NCI-H82 (cell line): ENCODE measurements at places on chromosomes 12 and 14.

GRCh38 chr12:92002673-92003382 is 142.8 kb downstream of the BTG1 start:
- DNase-seq, result peak; percentile 3

DNA sequence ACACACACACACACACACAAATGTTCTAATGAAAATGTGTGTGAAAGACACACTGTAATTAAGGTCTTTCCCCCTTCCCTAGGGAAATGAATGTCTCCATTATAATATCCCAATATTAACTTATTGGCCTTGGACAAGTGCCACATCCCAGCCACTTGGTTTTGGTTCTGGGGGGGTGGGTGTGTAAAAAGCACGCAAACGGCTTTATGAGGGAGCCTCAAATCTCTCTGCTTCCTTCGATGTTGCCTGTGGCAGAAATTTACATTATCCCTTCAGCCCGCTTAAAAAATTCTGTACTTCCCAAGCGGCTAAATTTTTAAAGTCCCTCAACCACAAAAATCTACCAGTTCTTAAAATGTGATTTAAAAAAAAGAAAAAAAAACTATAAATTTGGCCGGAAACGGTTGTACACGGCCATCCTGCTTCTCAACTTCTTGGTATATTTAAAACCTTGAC is 432 bp downstream of the C14orf93 start:
- peak; percentile 35 for DNase-seq

DNA sequence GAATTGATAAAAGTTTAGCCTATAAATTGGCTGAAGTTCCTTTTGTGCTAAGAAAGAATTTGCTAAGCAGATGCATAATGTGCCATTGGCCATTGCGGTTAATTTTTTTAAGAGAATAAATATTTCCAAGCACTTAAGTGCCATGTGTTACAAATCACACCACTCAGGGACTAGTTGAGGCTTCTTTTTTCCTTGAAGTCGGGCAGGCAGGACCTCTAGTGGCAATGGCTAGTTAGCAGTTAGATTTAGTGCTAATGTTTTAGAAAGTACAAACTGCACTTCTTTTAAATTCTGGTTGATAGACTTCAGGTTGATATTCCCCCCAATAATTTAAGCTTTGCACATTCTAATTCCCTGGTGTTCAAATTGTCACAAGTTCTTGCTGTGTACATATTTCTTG is 294.3 kb downstream of the APAF1 start:
- DNase-seq, result peak; percentile 36

- peak; percentile 83 for DNase-seq
Observed at GRCh38 chr12:75591628-75592027, 80.2 kb upstream of the KRR1 start.

GRCh38 chr14:101184572-101184971 is 281.1 kb upstream of the RTL1 start:
- DNase-seq, result no peak

GRCh38 chr14:28272270-28272669 is 494.3 kb upstream of the FOXG1 start:
- no peak for DNase-seq

- DNase-seq, result no peak
Observed at GRCh38 chr14:32332415-32333316, 3.6 kb downstream of the AKAP6 start.

- no peak for DNase-seq
Observed at GRCh38 chr12:112007945-112008344, 5.0 kb downstream of the TMEM116 start.

DNA sequence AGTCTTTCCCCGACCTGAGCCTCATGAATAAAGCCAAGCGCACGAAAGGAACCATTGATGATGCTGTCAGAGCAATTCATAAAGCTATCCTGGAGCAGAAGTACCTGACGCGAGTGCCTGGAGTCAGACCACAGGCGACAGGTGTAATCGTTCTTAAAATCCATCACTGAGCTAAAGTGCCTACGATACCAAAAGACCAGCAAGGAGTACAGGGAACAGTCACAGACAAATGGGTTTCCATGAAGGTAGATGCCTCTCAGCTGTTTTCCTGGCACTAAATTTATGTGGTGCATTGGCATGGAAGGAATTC is 1.4 kb upstream of the PCED1B start:
- no peak for DNase-seq

- peak; percentile 33 for DNase-seq
Observed at GRCh38 chr14:32013083-32013482, 64.0 kb upstream of the ARHGAP5 start.

DNA sequence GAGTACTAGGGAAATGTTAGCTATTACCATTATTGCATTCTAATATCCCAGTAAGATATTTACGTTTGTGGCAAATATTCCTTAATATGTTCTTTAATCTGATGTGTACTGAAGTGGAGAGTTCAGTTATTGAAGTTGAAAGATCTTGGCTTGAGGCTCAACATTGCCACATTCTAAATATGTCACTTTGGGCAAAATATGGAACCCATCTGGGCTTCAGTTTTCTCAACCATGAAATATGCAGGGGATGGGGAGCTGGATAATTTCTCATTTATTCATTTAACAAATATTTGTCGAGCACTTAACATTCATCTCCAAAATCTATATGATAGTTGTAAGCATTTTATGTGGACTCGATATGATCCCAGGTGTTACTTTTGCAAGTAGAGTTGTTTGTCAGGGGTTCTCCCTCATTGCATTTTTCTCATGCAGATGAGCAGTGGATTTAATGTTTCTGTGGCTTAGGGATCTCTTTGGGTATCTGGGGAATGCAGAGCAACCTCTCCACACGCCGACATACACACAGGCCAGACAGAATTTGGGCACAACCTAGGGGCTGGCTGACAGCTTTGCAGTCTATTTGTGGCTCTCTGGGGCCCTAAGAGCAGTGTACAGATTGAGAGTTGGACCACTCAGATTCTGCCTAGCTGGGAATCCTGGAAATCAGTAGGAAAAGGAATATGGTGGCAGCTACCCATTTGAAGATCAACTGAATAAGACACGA is 26.6 kb upstream of the APPL2 start:
- DNase-seq, result no peak

DNA sequence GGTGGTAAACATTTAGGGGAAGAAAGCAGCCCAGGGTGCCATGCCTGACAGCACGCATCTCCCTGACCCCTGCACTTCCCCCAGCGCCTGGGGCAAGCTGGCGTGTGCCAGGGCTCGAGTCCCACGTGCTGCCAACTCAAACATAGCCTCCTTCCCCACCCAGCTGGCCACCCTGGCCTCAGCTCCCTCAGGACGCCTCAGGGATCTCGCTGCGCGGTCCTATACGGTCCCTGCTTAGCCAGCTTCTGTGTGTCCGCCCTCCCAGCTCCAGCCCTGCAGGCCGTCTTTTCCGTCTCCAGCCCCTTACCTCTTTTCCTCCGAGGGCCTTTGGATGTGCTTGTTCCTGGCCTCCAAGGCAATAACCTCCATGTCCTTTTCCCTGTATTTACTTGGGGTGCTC is 71.0 kb downstream of the TESC start:
- no peak for DNase-seq

- no peak for DNase-seq
Observed at GRCh38 chr12:71201136-71201679, 43.4 kb upstream of the TSPAN8 start.

DNA sequence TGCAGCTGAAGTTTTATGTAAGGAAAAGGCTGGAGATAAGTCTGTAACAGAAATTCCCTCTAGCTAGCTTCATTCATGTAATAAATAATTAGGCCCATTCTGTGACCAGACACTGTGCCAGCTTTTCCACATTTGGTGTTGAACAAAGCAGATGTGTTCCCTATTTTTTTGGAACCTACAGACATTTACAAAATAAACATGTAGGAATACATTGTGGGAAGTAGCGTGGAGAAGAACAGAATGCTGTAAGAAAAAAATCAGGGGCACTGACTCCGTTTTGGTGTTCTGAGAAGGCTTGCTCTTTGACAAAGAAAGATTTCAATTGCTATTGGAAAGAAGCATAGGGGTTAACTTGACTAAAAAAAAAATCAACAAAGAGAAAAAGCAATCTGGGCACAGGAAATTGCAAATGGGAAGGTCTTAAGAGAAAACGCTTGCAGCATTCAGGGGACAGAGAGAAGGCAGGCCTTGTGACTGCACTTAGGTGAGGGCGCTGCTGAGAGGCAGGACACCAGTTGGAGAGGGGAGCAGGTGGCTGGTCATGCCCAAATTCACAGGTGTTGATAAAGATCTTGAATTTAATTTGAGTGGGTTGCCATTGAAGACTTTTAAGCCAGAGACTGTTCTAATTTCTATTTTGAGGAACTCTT is 4.0 kb downstream of the FAR2 start:
- DNase-seq, result no peak

GRCh38 chr12:120214626-120215356 is 13.9 kb upstream of the RPLP0 start:
- no peak for DNase-seq

- DNase-seq, result no peak
Observed at GRCh38 chr12:77847680-77848431, 17.2 kb downstream of the NAV3 start.

DNA sequence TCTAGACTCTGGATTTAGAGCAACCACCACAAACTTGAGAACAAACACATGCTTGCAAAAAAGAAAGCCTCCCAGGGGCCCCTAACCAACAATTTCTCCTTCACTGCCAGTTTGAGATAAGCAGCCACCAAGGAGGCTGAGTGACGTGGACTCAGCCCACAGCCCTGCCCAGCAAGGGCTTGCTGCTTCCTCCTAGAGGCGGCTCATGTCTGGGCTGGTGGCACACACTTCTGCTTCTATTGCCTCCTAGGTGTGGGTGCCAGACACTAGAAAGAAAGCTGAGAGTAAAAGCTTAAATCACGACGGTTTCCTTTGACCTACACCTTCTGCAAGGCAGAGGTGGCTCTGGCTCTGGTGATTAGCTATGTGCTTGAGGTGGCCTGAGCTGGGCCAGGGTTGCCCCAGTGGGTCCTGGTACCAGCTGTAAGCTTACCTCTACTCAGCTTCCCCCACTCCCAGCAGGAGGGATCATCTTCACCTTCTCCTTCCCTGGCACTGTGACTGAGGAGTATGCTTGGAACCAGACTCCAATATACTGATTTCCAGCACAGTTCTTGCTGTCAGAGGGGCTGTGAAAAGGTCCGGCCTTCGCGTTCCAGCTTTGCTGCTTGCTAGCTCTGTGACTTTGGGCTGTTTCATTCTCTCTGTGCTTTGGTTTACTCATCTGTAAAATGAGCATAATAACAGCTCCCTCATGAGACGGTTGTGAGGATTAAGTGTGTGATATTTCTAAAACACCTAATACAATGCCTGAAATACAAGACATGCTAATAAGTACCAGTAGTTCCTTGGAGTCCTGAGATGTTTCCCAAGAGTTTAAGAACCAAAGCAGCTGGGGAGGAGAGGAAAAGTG is 89.7 kb upstream of the PARP11 start:
- DNase-seq, result no peak

- DNase-seq, result no peak
Observed at GRCh38 chr14:34785223-34786006, 71.0 kb upstream of the CFL2 start.

DNA sequence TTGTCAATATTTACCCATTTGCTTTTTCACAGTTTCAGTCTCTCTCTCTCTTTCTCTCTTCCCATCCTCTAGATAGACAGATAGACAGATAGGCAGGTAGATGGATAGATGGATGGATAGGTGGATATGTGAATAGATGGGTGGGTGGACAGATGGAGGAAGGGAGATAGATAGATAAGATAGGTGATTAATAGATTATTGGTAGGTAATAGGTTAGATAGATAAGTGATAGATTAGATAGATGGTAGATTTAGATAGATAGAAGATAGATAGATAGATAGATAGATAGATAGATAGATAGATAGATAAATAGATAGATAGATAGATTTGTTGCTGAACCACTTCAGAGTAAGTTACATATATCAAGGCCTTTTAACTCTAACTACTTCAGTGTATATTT is 148.2 kb downstream of the SLC15A4 start:
- DNase-seq, result no peak

DNA sequence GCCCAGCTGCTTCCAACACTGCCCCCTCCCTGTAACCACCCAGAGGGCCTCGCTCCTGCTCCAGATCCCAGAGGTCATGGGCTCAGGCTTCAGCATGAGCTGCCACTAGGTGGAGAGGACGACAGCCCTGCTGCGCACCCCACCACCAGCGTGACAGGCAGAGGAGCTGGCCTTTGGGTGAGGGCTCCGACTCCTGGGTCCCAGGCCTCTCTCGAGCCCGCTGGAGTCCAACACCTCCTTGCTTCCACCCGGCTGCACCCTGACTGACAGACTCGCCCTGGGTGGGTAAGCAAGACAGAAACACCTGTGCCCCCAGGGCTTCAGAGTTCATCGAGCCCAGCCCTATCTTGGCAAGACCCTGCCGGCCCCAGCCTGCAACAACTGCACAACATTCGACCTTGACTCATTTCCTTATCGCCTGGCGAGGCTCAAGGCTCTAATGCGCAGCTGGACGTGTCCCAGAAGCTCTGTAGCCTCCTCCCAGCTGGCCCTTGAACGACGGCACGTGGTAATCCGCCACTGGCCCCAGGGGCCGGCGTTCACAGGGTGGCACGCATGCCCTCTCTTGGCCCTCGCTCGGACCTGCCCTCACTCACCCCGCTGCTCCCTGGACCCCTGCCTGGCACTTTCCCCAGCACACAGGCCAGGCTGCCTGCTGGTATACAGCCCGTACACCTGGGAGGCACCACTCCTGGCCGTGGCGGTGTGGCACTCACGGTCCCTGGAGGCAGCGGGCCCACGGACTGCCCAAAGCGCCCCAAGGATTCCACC is 28.0 kb downstream of the VPS37B start:
- DNase-seq, result peak; percentile 71

DNA sequence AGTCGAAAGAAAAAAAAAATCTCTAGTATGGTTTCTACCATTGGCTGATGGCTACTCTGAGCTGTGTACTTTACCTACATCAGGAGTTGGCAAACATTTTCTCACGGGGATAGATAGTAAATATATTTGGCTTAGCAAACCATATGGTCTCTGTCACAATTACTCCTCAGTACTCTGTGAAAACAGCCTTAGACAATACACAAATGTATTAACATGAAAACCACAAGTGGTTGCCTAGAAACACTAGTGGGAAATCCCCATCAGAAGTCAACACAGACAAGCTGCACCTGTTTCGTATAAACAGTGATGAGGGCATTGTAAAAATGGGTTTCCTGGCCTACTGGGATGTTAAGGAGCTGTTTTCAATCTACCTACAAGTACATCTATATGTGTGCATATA is 84.6 kb upstream of the NAV3 start:
- peak; percentile 90 for DNase-seq

DNA sequence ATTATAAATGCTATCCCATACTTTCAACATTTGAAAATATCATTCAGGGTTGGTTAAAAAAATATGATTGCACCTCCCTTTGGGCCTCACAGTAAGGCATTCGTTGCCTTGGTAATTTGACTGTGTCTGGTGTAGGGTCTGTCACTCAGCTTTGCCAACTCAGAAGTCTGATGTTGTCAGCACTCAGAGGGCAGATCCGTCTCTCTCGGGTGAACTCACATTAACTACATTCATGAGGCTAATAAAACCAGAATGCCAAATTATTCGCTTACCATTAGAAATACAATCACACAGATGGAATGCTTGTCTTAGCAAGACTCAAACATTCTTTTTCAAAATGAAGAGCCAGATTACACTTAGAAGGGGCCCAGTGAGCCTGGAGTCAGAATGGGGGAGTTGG is 53.0 kb downstream of the NPAS3 start:
- DNase-seq, result no peak
